Stimulated activated CD4-positive, alpha-beta T cell treated with anti-CD3 and anti-CD28 coated beads, TNF-alpha, amount 100 ng/mL, for 4 hours (primary cell): ENCODE measurements at places on chromosomes 2 and 18.

GRCh38 chr2:113978524-113979190 is 88.8 kb downstream of the ACTR3 start:
- no peak for DNase-seq

GRCh38 chr18:58745914-58746313 is 74.6 kb downstream of the MALT1 start:
- no peak for DNase-seq

- no peak for DNase-seq
These were observed 109.9 kb upstream of the NYAP2 start for GRCh38 chr2:225289659-225290058.

DNA sequence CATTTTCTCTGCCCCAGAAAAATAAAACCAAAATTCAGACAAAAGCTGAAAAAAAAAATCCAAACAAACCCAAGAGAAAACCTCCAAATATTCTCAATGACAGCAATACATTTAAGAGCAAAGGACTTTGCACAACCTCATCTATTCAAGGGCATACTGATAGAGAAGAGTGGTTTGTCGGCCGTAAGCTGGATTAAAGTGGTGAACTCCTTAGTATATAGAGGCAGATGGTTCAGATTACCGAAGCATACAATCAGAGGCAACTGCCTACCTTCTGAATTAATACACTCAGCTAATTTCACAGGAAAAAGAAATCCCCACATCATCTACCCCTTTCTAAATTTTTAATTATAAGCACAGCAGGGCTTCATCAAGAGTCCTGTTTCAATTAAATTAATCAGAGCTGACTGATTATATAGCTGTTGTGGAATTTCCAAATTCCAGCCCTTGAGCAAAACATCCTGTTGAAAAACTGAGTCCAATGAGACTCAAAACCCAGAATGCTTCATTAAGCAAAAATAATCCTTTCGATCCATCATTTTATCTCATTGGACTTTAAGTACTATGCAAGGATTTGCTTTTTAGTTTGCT is at the start of gene CPLX4:
TSS of gene CPLX4 (minus strand) at position 190 of the 591 bp plus-strand sequence. CDS start at position 3, 187 bp downstream.
- DNase-seq: no peak

GRCh38 chr18:9536354-9537152 is 61.2 kb downstream of the RALBP1 start:
- no peak for DNase-seq
